Stimulated activated CD4-positive, alpha-beta T cell treated with anti-CD3 and anti-CD28 coated beads, Interleukin-2, amount 100 ng/mL, for 48 hours (primary cell): ENCODE measurements at places on chromosomes 6 and 20.

- no peak for DNase-seq
Observed at GRCh38 chr6:156423829-156424228, 353.3 kb upstream of the ARID1B start.

DNA sequence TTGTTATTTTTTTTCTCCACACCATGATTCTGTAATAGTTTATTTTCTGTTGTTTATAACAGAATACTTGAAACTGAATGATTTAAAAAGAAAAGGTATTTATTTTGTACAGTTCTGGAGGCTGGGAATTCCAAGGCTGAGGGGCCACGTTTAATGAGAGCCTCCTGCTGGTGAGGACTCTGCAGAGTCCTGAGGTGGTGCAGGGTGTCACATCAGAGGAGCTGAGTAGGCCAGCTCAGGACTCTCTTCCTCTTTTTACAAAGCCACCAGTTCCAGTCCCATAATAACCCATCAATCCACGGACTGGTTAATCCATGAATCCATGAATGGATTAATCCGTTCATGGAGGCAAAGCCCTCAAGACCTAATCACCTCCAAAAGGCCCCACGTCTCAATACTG lies 71.6 kb downstream of the TFAP2A start:
- DNase-seq, result no peak

DNA sequence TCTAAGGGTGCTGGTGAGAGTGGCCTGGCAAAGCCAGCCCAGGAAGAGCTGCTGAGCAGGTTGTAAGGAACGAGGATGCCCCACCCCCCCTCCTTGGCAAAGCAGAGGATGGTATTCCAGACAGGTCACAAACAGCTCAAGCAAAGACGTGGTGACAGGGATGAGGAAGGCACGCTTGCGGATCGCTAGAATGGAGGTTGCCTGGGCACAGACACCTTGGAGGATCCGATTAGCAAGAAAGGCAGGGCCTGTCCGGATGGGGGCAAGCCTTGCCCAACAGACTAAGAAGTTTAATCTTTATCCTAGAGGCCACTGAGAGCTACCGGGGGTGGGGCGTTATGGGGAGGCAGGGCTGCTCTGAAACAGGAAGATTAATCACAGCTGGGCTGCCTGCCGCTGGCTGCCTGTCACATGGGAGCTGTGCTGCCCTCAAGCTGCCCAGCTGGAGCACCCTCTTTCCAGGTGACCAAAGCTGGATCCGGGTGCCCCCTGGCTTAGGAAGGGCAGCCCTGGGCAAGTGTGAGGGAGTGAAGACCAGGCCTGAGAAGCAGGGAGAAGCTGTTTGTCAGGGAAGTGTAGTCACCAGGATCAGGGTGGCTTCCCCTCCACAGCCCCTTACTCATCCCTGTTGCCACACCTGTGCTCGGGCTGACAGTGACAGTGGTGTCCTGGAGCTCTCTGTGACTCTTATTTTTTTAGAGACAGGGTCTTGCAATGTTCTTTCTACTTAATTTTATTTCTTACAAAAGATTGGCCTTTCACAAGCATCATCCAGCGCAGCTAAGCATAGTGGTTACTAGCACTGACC lies 9.1 kb upstream of the MAPK13 start:
- peak; percentile 39 for DNase-seq

GRCh38 chr6:15577550-15578171 lies 85.2 kb downstream of the DTNBP1 start:
- DNase-seq, result no peak

- no peak for DNase-seq
Observed at GRCh38 chr6:105619971-105620741, 217.3 kb upstream of the PREP start.

DNA sequence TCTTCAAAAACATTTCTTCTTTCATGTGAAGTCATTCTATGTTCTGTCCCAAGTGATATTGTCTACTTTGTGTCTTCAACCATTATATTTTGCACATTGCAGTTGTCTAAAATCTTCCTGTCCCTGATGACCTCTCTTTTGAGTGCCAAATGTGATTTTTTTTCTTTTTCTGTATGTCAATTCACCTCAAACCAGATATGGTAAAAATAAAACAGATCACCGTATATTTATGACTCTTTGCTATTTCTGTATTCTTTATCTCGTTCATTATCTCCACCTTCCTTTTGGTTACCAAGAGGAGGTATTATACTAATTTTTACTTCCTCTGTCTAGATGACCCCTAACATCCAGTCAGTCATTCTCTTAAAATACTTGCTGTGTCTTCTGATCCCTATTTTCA lies 165.2 kb downstream of the GRIK2 start:
- no peak for DNase-seq

DNA sequence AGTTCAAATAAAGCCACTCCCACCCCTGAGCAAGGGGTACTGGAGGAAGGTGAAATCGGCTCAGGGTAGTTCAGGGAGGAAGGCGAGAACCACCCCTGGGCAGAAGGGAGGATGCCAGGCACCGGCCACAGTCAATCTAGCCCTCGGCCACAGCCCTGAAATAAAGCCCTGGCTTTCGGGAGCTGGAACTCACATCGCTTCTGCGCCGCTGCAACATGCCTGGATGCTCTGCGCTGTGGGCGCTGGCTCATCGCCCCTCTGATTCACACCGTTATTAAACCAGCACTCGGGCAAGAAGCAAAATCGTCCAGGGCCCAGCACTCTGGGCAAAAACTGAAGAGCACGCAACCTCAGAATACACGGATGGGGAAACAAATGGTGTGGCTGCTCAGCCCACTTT lies 136.9 kb upstream of the RREB1 start:
- no peak for DNase-seq

GRCh38 chr6:11732036-11732631 lies 46.5 kb downstream of the ADTRP start:
- peak; percentile 52 for DNase-seq

DNA sequence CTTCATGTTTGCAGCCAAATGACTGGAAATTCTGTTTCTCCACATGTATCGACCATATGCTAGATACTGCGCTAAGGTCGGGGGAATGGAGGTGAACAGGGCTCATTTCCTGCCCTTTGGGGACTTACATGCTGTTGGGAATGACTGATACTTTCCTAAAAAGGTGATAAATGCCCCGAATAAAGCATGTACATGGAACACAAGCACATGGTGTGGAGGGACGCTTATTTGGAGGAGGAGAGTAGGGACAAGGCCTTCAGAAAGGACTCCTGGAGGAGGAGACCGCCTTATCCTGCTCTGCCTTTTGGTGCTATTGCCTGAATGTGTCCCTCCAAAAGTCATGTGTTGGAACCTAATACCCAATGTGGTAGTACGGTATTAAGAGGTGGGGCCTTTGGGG lies 344.5 kb downstream of the PRL start:
- no peak for DNase-seq

DNA sequence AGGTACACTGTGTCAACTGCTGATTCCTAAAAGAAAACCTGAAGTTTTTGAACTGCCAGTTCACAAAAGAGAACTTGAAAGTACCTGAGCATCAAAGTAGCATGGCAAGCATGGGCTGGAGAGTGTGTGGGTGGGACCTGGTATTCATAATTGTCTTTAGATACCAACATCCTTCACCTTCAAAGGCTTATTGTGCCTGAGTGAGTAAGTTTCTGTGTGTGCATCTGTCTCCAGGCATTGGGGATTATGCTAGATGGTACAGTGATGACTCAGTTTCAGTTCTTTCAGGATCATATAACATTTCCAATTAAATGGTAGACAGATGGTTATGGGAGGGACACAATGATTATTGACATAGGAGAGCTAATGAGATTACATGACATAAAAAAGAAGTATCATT lies 238.5 kb downstream of the ZFAND3 start:
- DNase-seq, result peak; percentile 44

- DNase-seq, result no peak
Observed at GRCh38 chr6:169689287-169689686, 12.5 kb downstream of the WDR27 start.

DNA sequence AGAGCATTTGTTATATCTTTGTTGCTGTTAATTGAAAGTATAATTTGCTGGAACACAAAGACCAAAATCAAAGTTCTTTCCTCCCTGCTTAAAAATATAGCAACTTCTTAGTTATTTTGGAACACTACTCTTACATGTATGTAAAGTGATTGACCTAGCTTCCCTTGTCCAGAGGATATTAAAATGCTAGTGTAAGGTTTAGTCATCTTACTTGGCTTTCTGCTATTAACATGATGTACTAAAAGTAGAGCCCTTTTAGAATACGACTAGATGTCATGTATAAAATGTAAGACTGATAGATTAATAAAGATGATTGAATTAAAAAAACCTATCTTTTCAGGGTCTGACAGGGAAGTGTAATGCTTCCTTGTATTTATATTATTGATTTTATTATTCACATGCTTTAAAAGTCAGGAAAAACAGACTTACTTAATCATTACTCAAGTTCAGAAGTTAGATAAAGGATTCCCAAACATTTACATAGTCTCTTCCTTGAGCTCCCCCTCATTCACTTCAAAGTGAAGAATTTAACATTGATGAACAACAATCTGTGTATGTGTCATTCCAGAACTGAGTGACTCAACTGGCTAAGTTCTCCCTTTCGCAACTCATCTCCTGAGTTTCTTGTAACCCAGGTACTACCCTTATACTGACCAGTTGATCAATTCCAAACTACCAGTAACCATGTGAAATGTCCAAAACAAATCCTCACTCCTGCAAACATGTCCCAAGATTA lies 50.9 kb downstream of the BTBD9 start:
- no peak for DNase-seq

- no peak for DNase-seq
Observed at GRCh38 chr6:37306624-37307222, 47.1 kb upstream of the RNF8 start.

DNA sequence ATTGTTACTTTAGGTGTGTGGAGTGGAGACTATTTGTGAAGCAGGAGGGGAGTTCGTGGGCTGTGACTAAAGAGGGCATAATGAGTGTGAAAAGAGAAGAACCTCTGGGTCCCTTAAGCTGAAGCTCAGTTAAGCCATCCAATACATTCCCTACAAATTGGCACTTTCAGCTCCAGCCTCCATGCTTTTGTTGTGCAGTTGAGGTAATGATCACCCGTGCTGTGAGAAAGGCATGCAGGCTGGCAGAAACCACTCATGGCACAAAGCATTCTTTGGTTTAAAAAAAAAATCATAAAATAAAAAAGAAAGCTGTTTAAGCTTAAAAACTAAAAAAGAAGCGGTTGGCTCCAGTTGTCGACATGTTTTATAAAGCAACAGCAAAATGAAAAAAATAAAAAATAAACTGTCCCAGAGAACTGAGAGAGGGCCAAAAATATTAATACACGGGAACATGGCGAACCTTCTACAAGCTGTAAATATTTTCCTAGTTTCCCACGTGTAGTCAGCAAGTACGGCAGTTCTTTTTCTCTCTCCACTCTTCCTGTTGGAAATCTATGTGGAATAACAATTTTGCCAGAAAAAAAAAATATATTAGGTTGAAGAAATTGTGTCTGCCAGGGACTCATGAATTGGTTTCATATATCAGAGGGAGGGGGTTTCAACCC lies 82.2 kb downstream of the ANKRD60 start:
- DNase-seq, result no peak
